ENCODE measurements at places on chromosomes 3 and 15.

GRCh38 chr15:100334015-100334414 lies 7.8 kb downstream of the ADAMTS17 start:
- DNase-seq, result no peak

DNA sequence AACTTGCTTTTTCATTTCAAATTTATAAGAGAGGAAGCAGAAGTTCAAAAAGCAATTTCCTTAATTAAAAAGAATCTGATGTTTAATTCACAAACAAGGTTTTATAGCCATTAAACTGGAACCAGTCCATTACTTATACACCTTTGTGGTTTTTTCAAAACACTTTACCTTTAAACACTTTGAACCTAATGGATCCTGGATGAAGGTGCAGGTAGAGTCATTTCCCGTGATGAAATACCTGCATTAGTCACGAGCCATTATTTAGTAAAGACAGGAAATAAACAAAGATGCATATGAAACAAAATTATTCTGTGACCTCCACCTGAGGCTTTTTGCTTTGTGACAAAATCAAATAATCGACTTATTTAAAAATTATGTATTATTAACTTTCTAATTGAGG lies 341.7 kb upstream of the UBE2E2 start:
- no peak for DNase-seq

GRCh38 chr3:33915796-33916546 lies 117.5 kb downstream of the PDCD6IP start:
- no peak for DNase-seq

DNA sequence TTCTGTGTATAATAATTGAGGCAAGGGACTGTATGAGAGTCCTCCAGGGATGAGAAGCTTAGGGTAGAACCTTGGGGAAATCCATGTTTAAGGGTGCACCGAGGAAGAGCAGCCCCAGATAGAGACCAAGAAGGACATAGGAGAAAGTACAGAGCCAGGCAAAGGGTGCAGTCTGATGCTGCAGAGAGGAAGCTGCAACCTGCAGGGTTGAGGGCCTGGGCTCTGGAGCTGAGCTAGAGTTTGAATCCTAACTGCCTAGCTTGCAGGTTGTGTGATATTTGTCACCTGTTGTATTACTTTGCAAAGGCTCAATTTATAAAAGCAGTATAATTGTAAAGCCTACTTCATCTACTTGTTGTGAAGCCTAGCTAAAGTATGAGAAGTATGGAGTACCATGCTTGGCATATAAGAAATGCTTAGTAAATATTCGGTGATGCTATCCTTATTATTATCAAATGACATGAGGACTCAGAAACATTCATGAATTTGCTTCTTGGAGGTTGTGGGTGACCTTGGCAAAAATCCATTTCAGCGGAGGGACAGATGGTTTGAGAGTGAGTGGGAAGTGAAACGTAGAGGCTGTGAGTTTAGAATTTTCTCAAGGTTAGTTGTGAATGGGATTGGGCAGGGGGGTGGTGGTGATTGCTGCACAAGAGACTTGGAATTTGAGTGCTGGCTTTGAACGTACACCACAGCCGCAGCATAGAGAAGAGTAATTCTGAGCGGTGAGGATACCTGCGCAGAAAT lies 43.8 kb downstream of the PLCL2 start:
- no peak for DNase-seq

DNA sequence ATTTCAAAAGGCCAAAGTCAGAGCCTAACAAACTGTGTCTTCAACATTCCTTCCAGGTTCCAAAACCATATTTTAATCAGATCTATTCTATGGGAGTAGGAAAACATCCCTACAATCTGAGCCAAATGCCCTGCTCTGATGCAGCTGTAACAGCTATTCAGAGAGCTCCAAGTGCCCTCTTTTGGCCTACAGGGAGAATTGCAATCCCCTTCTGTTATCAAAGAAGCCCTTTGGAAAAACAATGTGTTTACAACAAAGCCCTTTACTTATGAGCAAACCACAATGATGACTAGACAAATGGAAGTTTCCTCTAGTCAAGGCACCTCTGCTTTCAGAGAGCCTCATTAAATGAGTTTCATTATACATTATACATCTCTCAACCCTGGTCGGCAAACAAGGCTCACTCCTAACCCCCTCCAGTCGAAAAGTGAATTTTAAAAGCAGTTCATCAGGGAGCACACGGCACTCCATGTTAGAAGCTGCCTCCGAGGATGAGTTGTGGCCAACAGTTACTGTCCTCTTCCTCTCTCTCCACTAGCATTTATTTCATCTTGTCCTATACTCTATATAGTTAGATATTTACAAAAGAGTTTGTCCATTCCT lies 42.6 kb upstream of the TMCO5A start:
- no peak for DNase-seq

- no peak for DNase-seq
Observed at GRCh38 chr15:39628546-39629257, 47.8 kb downstream of the THBS1 start.

DNA sequence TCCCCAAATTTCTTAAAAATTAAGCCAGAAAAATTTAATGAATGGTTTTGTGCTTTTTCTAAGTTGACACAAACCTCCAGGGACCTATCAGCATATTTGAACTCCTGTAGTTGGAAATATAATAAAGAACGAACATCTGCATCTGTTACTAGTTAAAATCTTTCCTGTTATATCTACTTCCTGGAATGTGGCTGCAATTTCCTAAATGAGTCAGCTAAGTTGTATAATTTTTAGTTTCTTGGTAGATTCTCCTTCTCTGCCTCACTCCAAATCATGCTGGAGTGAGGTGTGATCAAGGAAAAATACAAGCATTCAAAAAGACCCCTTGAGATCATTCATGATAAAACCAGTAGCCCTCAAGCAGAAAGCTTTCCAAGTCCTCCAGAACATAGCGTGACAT lies 106.2 kb upstream of the MCTP2 start:
- no peak for DNase-seq

- no peak for DNase-seq
Observed at GRCh38 chr3:108403686-108404345, 106.6 kb downstream of the MYH15 start.

GRCh38 chr15:98493966-98494511 lies 154.3 kb upstream of the IGF1R start:
- no peak for DNase-seq

DNA sequence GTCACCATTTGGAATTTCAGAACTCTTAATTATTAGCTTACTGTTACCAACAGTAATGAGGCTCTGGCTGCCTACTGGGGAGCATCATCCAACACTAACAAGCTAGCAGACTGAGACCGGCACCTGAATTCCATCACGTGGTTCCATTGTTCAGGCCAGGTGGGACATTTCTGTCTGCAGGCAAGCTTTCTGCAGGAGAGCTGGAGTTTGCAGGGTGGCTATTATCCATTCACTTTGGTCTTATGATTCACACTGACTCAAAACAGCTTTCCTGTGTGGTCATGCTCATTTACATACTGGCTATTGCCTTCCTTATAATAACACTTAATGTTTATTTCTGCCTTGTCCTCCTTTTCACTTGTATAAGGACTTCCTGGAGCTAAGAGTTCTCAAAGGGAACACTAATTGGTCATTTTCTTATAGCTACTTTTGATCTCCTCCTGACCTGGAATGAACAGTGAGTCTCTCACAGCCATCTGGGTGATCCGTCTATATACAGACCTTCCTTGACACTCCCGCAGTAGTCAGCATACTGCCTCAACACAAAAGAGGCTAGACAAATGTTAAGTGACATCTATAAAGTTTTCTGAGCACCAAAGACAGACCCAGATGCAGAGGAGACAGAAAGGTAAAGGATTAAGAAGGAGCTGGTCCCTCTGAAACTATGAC lies 695.4 kb downstream of the FHIT start:
- no peak for DNase-seq

DNA sequence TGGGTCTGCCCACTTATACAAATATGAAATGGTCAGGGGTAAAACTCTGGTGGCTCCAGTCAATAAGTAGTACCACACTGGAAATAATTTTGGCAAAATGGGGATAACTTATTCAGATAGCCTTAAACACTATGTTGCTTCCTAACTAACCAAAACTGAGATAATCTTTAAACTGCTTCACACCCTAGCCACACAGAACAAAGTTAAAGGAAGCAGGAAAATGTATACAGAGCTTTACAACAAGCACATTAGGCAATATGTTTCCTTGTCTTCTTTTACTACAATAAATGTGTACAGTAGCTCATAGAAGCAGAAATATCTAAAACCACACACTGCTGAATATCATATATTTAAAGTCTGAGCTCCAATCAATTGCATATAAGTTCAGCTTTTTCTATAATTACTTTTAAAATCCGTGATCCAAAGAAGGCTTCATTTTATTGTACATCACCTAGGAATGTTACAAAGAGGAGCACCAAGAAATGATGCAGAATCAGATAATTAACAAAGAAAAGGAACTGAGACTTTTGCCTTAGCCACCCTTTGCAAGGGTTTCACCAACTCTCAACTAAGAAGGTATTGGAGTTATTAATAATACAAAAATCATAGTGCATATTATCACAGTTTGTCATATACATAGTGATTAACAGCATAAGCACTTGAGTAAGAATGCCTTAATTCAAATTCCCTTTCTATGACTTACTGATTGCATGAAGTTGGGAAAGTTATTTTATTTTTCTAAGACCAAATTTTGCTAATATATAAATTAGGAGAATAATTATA lies 9.2 kb upstream of the SSR3 start:
- DNase-seq, result no peak

GRCh38 chr15:95196176-95196915 lies 965.0 kb downstream of the MCTP2 start:
- DNase-seq, result no peak

DNA sequence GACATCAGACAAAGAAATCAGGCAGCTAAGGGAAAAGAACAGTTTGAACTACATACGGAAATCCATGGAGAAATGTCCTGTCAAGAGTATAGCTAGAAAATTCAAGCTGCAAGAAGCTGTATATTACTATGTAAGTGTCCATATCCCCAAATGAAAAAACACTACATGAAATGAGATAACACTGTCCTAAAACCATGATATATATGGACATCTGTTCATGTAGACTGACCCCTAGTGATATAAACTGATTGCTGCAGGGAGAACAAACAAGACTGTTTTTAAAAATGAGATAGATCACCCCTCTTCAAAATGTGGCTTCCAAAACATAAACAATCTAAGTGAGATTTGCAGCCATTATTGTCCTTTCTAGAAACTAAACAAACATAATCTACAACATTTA lies 985.6 kb downstream of the EPHA3 start:
- DNase-seq, result no peak

GRCh38 chr3:56621681-56622080 lies 61.4 kb downstream of the TASOR start:
- DNase-seq, result no peak

DNA sequence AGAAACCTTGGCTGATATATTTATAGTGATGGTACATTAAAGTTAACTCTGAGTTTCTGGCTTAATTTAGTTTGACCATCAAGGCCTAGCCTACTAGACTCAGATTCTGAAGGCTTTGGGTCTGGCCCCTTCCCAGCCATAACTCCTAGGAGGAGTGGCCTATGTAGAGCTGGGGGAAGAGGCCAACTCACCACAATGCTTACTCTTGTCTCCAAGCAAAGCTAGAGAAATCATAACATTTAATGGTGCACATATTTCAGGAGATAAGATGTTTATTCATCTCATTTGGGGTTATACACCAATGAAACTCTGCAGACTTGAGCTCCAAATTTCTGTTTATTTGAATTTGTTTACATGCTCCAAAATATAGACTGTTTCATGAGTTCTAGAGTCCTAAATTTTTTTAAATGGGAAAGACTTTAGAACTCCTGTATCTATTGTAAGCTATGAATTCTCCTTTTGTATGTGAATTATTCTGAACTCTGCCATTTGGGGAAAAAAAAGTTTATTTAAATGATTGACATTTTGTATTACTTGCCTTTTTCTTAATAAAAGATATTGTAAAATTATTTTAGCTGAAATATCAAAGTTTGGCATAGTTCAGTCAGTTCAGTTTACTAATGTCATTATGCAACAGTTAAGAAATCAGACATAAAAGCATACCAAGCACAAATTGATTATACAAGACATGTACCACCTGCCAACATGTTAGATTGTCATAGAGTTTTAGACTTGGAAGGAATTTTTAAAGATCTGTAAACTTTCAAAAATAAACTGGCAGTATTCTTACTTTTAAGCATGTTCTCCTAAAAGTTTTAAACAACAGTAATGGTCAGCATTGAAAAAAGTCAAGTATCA lies 143.4 kb upstream of the NR2E3 start:
- DNase-seq, result no peak

DNA sequence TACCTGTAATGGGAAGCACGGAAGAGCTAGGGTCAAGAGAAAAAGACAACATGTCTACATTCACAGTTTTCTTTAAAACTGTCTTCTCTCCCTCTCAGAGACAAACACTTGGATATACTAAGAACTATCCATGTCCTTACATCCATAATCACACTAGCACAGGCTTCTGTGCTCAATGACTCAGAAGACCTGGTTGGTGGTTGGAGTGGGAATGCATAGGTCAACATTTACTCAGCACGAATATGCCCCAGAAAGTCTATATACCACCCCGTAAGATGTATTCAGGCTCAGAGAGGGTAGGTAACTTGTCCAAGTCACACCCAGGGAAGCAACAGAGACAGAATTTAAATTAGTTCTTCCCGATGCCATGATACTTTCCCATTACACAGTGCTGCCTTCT lies 891.1 kb downstream of the TUSC7 start:
- DNase-seq, result no peak

- no peak for DNase-seq
Observed at GRCh38 chr3:177679568-177680471, 482.5 kb upstream of the TBL1XR1 start.

DNA sequence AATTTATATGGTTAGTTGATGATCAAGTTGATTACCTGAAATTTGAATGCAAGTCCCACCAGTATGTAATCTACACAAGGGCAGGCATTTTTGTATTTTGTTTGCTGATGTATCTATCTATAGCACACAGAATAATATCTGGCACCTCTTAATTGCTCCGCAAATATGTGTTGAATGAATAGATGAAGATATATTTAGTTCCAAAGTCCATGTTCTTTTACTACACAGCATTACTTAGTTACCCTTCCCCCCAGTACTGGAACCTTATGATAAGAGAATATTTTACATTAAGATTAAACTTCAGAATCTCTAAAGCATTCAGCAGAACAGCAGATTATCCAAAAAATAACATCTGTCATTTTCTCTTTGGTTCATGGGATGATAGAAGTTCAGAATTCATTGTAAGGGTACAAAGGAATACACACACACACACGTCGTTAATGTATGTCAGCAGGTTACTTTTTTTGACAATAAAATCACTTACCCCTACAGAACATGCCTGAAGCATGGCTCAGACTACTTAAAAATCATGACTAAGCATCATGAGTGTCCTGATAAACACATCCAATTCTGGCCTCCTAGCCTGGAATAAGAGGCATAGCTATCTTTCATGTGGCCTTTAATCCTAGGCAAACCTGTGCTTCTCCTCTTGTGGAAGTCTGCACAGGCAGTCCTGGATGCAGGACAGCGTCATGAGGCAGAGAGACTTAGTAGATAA lies 148.9 kb upstream of the TBC1D5 start:
- DNase-seq, result no peak

DNA sequence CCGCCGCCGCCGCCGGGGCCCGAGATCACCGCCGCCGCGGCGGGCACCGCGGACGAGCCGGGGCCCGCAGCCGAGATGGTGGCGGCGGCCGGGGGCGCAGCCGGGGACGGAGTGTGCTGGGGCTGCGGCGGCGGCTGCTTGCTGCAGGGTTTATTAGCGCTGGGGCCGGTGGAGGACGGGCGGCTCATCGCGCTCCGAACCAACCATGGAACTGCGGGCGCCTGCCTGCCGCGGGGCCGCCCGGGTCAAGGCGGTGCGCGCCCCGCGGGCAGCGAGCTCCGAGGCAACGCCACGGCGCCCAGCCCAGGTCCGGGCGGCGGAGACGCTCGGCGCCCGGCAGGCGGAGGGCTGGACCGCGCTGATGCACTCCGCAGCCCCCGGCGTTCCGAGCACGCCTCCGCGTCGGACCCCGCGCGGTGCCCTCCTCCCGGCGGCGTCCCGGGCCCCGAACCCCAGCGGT lies 277 bp downstream of the SIAH2 start:
- no peak for DNase-seq

Measured in stimulated activated CD4-positive, alpha-beta T cell treated with anti-CD3 and anti-CD28 coated beads, Interleukin-2, amount 100 ng/mL, for 48 hours (primary cell).